ENCODE measurements at places on chromosomes 1 and 21.

- DNase-seq = no peak
These were observed 24.0 kb upstream of the QSOX1 start for GRCh38 chr1:180130651-180131050.

DNA sequence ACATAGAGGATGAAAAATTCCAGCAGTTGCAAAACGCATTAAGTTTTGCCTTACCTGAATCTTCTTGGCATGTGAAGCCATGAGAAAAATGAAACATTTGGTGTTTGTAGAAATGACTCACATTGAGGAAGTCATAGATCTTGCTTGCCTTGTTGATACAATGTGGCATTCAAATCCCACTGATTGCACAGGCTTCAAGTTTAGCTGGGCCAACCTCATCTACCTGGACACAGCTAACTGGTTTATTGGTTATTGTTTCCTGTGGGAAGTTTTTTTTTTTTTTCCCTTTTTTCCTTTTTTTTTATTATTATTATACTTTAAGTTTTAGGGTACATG, 168.9 kb upstream of the C21orf91 start:
- DNase-seq = no peak

GRCh38 chr21:25807191-25807590, 72.4 kb downstream of the GABPA start:
- DNase-seq = no peak

DNA sequence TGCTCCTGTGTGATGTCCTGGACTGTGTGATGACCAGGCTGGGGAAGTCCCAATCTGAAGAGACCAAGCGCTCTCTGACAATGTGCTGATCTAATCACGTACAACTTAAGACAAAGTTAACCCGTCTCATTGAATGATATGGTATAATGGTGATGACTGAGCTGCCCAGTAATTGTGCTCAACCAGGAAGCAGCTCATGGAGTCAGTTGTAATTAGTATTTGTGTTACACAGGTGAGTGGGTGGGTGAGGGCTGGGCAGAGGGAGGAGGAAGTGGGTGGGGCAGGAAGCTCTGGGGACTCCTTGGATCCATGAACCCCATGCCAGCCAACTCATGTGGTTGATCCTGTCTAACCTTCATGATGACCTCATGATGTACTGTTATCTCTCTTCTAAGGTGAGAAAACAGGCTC, 8.7 kb upstream of the ECE1 start:
- DNase-seq = no peak

DNA sequence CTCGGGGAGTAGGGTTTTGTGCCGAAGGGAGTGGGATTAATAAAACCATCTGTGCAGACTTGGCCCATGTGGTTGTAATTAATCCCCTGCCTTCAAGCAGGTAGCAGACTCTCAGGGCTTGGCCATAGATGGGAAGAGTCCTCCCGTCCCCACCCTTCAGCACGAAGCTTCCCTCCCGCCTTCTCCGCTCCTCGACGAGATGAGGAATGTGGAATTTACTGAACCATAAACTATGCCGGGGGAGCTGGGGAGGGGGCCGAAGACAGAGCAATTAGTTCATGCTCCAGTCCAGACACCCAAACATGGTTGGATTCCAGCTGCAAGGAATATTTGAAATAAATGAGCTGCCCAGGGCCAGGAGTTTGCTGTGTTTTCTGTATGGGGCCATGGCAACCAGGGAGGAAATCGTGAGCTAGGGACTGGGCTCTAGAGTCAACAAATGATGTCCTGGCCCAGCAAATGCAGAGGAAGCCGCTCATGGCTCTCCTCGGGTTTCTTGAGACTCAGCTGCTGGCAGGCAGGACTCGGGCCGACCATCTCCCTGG, 78.8 kb downstream of the SPSB1 start:
- DNase-seq = peak; percentile 32

Measured in non-pigmented ciliary epithelial cell (primary cell).